ENCODE measurements at places on chromosomes 12 and 14. TPM values are rescaled to one million over a fixed set of nuclear protein-coding genes. Genes with fewer than 3 reads are reported as not detected.
A peak's percentile ranks its signal among the peaks of the same experiment; 100 is the strongest.

- DNase-seq: no peak
Observed at GRCh38 chr14:80152763-80153162, 58.5 kb downstream of the DIO2 start.

DNA sequence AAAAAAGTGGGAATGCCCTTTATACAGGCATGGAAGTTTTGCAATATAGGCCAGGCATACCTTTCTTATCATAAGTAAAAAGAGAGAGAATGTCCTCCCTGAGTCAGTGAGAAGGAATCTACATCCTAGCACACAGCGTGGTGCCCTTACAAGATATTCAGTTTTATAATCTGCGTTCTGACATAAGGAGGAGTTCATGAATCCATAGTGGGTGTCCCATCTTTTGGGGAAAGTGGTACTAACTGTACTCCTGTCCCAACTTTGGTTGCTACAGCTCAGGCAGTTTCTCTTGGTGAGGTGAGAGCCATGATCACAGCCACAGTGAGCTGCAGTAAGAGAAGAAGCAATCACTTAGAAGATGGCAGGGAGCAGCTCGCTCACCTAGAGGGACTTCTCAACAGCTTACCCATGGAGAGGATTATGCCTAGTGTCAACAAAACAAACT lies 332.9 kb downstream of the BCAT1 start:
- no peak for DNase-seq

DNA sequence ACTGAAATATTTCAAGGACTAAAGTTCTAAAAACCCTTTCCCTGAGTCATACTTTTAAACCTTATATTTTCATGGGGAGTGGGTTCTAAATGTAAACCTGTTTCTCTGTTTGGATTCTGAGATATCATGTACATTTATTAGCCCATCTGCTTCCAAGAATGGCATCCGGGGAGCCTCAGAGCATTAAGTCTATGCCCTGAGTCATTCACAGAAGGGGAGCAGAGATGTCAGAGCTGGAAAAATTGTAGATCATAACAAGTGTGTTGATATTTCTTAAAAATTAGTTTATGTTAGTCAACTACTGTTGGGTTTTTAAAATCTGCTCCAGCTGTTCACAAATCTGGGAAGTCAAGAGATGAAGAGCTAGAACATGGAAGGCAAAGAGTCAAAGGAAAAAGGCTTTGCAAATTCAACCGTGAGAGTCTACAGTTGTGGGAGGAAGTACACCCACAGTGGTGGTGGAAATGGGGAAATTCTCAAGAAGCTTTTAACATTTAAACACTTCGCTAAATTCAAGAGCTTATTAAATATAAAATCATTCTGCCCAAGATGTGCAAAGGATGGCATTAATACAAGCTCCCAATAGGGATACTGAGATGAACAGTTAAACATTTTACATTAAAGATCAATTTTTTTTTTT lies 70.5 kb upstream of the FLRT2 start:
- no peak for DNase-seq

GRCh38 chr12:132825861-132826260 lies 2.8 kb downstream of the GOLGA3 start:
- DNase-seq: no peak

DNA sequence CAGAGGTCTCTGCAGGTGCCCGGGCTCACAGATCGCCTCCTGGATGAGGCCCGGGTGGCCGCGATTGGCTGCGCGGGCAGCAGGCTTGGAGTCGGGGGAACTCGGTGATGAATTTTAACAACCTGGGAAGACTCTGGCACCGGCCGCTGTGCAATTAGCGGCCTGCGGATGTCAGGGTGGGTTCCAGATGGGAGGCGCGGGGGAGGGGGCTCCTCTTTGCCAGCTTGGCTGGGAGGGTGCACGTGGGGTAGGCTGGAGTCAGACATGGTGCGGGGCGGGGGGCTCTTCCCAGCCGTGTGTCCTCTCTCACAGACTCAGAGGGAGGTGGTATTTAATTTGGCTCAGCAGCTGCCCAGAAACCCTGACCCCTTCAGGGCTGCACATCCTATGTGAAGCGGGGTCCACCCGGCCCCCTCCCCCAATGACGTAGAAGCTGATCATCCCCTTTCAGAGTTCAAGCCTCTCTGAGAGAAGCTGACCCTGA lies 81.4 kb downstream of the KIF26A start:
- DNase-seq: no peak

GRCh38 chr14:68471964-68472508 lies 320.8 kb downstream of the ZFP36L1 start:
- DNase-seq: no peak

GRCh38 chr12:124852329-124852831 lies 11.3 kb downstream of the SCARB1 start:
- peak; percentile 67 for DNase-seq

DNA sequence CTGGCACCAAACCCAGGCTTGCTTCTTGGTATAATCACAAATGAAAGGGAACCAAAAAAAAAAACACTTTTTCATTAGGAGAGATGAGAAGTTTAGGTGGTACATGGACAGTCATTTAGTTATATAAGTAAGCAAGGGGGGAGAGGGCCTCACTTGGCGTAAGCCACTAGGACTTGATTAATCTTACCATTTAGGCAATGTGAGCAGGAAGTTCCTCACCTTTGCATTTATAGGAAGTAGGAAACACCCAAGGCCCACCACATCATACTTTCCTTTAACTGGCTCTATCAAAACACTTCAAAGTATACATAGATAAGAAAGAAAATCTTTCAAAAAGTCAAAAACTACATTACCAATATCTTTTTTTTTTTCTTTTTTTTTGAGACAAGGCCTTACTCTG lies 6.7 kb upstream of the RPS6KA5 start:
- no peak for DNase-seq

DNA sequence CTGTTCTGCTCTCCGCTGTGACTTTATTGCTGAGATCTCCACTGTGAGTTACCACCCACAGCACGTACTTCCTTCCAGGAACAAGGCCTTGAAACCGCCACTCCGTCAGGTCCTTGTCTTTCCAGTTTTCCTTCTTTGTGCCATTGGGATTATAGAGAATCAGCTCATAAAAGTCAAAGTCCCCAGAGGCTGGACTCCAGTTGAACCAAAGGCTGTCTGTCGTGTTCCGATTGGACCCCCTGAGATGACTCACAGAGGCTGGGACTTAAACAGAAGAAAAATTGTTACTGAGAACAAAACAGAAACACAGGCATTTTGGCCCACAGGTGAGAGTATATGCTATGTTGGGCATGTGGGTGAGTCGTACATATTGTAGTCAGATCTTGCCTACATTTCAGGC lies 76.6 kb downstream of the PTPRB start:
- DNase-seq: no peak

DNA sequence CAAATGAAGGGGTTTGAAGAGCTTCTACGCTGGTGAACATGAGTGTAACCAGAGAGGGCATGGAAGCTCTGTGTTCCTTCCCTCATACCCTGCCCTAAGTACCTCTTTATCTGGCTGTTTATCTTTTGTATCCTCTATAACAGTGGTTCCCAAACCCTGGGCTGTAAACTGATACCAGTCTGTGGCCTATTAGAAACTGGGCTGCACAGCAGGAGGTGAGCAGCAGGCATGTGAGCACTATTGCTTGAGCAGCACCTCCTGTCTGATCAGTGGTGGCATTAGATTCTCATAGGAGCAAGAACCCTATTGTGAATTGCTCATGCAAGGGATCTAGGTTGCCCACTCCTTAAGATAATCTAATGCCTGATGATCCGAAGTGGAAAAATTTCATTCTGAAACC lies 172.9 kb upstream of the AVPR1A start:
- DNase-seq: no peak

- DNase-seq: no peak
Observed at GRCh38 chr12:7571257-7571656, 67.7 kb upstream of the CD163 start.

DNA sequence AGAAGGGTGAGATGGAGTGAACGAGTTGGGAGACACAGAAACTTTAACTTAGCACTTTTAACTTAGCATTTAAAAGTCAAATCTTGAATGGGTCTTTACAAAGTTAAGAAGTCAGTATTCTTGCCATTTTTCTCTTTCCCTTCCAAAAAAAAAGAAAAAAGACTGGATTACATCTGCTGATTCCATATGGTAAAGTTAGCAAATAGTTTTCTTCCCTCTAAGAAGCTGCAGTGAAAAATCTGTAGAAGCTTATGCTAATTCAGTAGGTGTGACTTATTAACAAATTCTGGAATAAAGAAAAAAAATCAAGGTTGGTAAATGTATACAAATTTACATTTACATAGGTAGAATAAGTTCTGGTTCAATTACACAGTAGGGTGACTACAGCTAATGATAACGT lies 50.9 kb downstream of the COCH start:
- no peak for DNase-seq

DNA sequence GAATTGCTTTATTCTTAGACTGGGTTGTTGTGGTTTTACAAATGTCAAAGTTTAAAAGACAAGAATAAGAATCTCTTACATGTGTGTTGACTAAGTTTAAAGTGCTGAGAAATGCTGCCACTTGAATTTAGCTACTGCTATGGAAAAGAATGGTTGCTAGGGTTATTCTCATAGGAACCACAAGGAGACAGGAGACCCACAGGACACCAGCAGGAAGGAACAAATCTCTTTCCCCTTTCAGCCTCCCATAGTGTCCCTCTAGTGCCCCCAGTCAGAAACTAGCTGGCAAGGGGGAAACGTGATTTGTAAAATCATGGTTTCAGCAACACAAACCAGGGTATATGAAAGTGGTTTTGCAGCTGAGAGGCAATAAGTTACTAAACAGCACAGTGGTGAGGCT lies 102.7 kb downstream of the ST8SIA1 start:
- DNase-seq: no peak

DNA sequence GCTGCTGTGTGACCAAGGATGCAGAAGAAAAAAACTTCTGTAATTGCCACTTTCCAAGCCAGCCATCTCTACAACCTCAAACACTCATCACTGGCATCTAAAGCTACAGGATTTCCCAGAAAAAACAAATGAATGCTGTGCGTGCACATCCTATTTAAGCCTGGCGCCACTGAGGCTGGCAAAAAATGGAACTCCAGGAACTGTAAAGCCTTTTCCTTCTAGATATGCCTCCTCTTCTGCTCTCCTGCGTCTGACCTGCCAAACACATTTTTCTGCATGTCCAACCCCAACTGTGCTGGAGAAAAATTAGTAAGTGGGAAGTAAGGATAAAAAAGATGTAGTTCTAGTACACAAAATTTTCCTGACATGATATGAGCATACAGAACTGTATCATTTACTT lies 184.9 kb downstream of the ITPR2 start:
- DNase-seq: peak; percentile 39

DNA sequence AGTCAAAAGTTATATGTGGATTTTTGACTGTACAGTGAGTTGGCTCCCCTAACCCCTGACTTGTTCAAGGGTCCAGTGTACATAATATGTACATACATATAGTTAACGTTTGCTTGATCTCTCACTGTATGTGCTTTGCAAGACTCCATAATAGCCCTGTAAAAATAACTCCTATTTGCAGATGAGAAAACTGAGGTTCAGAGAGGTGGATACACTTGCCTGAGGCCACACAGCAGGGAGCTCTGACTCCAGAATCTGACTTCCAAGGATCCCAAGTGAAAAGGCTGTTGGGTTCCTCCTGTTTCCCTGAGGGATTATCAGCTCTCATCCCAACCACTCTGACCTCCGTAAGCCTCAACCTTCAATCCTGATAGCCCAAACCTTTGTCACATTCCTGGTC lies 41.7 kb downstream of the CMKLR1 start:
- no peak for DNase-seq

GRCh38 chr12:31590642-31591379 lies at the start of gene DENND5B:
Gene DENND5B, minus strand, starts transcription at chr12:31591136. Its CDS starts 304 bp downstream, at chr12:31590832.
- peak; percentile 86 for DNase-seq

DNA sequence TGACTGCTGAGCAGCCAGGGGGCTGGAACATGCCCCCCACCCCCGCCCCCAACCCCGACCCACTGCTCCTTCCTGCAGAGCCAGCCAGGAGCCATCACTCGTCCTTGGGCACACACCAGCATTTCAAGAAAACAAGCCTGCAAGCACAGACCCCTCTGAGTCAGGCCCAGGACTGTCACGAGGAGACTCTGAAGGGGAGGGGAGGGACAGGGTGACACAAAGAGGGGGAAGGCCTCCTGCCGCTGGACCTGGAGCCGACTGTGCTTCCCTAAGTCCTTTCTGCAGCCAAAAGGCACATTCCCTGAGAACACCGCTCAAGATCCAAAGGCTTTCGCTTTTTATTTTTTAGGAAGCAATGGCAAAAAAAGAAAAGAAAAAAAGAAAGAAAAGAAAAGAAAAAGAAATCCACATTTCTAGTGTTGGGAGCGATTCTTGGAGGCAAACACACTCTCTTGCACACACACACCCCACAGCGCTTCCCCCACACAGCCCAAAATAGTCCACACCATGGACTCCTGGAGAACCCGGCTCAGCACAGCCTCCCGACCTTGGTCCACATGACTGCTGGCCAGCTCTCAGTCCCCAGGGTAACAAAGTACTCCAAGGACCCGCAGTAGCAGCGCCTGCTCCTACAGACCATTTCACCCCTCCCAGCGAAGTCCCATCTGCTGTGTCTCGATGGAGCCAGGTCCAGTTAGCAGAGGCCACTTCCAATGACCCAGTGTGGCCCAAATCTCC lies 101.7 kb downstream of the DPF3 start:
- peak; percentile 53 for DNase-seq

- no peak for DNase-seq
Observed at GRCh38 chr12:101857043-101857558, 20.3 kb upstream of the DRAM1 start.

- DNase-seq: no peak
Observed at GRCh38 chr14:88729159-88729558, 63.6 kb downstream of the EML5 start.

- no peak for DNase-seq
Observed at GRCh38 chr14:53550776-53551175, 397.7 kb upstream of the DDHD1 start.

GRCh38 chr12:84732828-84733340 lies 179.7 kb downstream of the SLC6A15 start:
- no peak for DNase-seq

RASAL1 gene
- not detected for total RNA-seq

TEX22 gene
- 1.6 TPM for total RNA-seq

TAPBPL gene
- 15.2 TPM for total RNA-seq

IQSEC3 gene
- total RNA-seq: 4.0 TPM

DDN gene
- 0.29 TPM for total RNA-seq

FOXN3 gene
- total RNA-seq: 119 TPM

FOXJ2 gene
- total RNA-seq: 18.9 TPM

ARMH4 gene
- 15.8 TPM for total RNA-seq

EP400 gene
- 21.1 TPM for total RNA-seq

All from left cardiac atrium (tissue), 4 donors.